ENCODE measurements at places on chromosomes 11 and 22.

GRCh38 chr11:20762116-20762844 lies 92.9 kb downstream of the NELL1 start:
- DNase-seq, result no peak

- no peak for DNase-seq
Observed at GRCh38 chr11:128235426-128235825, 351.9 kb downstream of the ETS1 start.

GRCh38 chr11:30316237-30316636 lies 6.7 kb upstream of the ARL14EP start:
- DNase-seq, result no peak

DNA sequence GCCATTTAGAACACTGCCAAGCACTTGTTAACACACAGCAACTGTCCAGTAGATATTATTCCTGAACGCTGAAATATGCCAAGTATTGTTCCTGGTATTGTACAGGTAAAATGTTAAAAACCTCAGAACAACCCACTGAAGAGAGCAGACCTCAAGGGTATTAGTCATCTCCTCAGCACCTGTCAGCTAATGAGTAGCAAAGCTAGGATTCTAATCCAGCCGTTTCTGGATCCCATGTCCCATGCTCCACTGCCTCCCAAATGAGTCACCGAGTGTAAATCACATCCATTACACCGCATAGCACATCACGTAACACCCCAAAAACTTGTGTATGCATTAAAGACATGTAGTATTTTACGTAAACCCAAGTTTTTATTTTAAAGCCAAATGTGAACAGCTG lies 705.4 kb upstream of the TENM4 start:
- DNase-seq, result no peak

- DNase-seq, result no peak
Observed at GRCh38 chr11:113526521-113526920, 51.3 kb upstream of the DRD2 start.

DNA sequence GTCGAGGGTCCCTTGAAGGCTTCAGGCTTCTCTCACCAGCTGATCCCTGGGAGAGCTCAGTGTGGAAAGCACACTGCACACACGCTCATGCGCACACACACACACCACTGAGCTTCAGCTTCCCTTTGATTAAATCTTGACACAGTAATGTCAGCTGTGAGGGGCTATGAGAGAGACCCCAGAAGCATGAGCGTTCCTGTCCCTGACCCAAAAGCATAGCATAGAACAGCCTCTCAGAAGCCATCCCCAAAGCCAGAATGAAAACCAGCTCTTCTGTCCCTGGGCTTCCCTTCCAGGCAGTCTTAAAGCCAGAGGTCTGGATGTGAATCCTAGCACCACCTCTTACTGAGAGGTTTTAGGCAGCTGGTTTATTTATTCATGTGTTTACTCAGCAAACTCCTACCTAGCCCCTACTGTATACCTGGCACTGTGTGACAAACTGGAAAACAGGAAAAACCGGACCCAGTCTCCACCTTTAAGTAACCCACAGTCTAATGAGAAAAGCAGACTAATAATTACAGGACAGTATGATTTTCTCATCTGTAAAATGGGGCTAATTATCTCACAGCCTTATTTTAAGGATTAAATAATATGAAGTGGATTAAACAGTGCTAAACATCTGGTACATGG lies 15.9 kb downstream of the GALNT18 start:
- DNase-seq, result no peak
